Activated CD4-positive, alpha-beta T cell treated with anti-CD3 and anti-CD28 coated beads, Interleukin-2, amount 50 U/mL, for 48 hours (primary cell): ENCODE measurements at places on chromosomes 13 and 19.

- DNase-seq: no peak
Measured at GRCh38 chr13:107373551-107373950, 805.6 kb upstream of the ARGLU1 start.

- DNase-seq: no peak
Measured at GRCh38 chr19:57587529-57587928, 3.6 kb downstream of the ZIK1 start.

- DNase-seq: no peak
Measured at GRCh38 chr19:2866495-2867024, 575 bp upstream of the ZNF556 start.

- no peak for DNase-seq
Measured at GRCh38 chr19:17599780-17600179, 44.3 kb downstream of the COLGALT1 start.

GRCh38 chr19:15247107-15248014 is 15.1 kb upstream of the EPHX3 start:
- DNase-seq: no peak

- no peak for DNase-seq
Measured at GRCh38 chr13:36683701-36684100, 9.9 kb downstream of the SERTM1 start.

- DNase-seq: no peak
Measured at GRCh38 chr19:13995017-13995728, 10.9 kb downstream of the RFX1 start.

GRCh38 chr19:10817291-10818038 is 18.5 kb downstream of the TMED1 start:
- DNase-seq: no peak

GRCh38 chr13:40980461-40980860 is 38.7 kb downstream of the ELF1 start:
- DNase-seq: no peak
